Hepatocyte (in vitro differentiated cells): ENCODE measurements at places on chromosomes 1 and 21. TPM values are rescaled to one million over a fixed set of nuclear protein-coding genes. Genes with fewer than 3 reads are reported as not detected.
A peak's percentile ranks its signal among the peaks of the same experiment; 100 is the strongest.

DNA sequence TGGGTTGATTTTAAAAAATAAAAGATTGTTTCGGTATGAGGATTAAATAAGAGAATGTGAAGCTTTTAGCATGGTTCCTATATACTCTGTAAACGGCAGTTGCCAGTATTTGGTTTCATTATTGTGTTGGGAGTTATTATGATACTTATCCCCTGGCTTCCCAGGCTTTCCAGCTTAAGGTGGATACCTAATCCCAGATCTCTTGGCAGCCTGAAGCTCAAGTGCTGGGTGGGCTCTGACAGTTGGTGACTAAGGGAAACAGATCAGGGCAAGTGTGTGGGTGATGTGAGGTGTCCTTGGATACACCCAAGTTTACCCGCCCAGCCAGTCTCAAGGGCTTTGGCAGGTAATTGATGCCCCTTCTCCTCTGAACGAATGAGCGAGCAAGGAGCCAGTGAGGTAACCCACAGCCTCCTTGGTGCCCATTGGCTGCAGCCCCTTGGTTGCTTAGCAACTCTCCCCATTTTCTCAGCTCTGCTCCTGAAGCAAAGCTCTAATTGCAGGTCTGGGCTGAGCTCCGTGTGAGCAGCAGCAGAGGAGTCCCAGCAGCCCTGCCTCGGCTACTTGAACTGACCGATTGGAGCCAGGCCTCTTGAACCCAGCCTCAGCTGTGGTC is 6.1 kb downstream of the IPO13 start:
- no peak for DNase-seq

The EXO1 gene
- polyA plus RNA-seq = 1.00 and 3.1 TPM in 2 replicates

The MECR gene
- 32.6 and 35.2 TPM in 2 replicates for polyA plus RNA-seq

GRCh38 chr1:228697207-228698016 is 37.9 kb upstream of the RHOU start:
- DNase-seq = peak; percentile 78

DNA sequence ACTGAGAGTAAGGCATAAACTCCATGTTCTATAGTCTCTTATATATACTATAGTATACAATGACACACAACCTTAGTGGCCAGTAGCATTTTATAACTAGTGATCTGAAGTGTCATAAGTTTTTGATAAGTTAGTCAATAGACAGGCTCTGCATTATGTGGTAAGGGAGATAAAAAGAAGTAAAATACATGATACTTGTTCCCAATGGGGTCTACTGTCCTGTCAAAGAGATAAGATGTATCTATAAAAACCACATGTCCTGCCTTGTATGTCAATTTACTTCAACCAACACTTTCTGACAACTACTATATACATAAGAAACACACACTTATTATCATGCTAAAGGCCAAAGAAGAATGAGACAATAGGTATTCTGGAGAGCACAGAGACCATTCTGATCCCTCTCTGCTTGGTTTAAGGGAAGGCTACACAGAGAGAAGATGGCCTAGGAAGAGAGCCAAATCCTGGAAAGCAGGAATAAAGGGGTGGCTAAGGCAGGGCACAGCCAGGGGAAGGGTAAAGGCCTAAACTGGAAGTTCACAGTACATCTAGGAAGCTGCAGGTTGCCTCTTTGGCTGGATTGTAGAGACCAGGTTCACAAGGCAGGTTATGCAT is 91.4 kb downstream of the LYST start:
- no peak for DNase-seq

DNA sequence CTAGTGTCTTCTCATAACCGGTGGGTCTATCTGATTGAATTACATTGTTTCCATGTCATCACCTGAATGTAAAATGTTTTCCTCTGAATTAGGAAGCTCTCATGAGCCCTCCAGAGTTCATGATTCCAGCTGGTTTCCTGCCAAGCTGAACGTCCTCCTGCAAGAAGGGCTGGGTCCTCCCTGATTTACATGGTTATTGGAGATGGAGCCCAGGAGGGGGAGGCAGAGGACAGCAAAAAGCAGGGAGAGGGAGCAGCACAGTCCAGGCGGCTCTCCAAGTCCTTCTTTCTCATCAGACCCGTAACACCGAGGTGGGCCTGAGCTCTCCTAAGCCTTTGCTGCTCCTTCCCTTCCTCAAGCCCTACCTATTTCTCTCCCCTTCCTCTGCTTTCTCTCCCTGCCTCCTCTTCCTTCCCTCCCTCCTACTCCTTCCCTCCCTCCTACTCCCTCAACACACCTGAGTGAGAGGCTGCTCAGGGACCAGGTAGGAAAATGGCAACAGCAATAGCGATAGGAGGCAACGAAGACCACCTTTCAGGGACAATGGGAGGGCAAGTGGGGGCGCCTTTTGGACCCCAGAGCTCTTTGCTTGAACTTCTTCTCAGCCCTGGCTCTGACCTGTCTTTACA is 265.9 kb downstream of the PRDM2 start:
- DNase-seq = peak; percentile 87

GRCh38 chr1:228172591-228173527 is 7.3 kb downstream of the IBA57 start:
- DNase-seq = no peak

The CLCNKB gene
- 1.4 and 1.8 TPM in 2 replicates for polyA plus RNA-seq

DNA sequence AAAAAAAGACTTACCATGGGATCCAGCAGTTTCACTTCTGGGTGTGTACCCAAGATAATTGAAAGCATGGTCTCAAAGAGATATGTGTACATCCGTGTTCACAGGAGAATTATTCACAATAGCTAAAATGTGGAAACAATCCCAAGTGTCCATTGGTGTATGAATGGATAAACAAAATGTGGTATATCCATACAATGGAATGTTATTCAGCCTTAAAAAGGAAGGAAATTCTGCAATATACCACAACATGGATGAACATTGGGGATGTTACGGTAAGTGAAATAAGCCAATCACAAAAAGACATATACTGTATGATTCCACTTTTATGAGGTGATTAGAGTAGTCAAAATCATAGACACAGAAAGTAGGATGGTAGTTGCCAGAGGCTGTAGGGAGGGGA is 7.0 kb upstream of the TUT4 start:
- no peak for DNase-seq

- peak; percentile 29 for DNase-seq
Observed at GRCh38 chr1:69258842-69259241, 308.9 kb upstream of the LRRC7 start.

GRCh38 chr1:182301467-182302198 is 90.0 kb downstream of the GLUL start:
- DNase-seq = peak; percentile 68

GRCh38 chr1:11051781-11052511 is 4.9 kb upstream of the MASP2 start:
- DNase-seq = no peak

- DNase-seq = no peak
Observed at GRCh38 chr1:163450986-163451385, 129.2 kb downstream of the NUF2 start.

- DNase-seq = no peak
Observed at GRCh38 chr1:2539312-2539907, 9.3 kb upstream of the HES5 start.

GRCh38 chr1:234684856-234685255 is 74.9 kb upstream of the IRF2BP2 start:
- DNase-seq = no peak

- DNase-seq = no peak
Observed at GRCh38 chr1:207314816-207315215, 6.7 kb upstream of the CD55 start.

- DNase-seq = no peak
Observed at GRCh38 chr1:51415963-51416362, 85.6 kb upstream of the TTC39A start.
